ENCODE measurements at places on chromosomes 6 and 20.
A peak's percentile ranks its signal among the peaks of the same experiment; 100 is the strongest.

DNA sequence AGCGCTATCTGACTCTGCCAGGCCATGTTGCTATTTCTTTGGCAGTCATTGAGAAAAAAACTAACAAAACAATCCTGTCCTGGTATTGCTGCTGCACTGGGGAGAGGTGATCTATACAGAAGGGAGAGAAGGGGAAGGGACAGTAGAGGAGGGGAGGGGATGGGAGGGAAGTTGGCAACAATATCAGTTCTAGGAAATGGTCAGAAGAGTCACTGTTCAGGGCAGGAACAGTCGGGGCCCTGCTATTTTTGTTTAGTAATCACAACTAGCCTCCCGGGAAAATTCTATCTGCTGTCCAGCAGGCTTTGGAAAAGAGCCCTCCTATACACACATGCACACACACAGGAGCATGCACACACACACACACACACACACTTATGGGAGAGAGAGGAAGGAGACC lies 142.3 kb upstream of the CARMIL1 start:
- DNase-seq, result no peak

GRCh38 chr6:166862287-166862977 lies 93.9 kb downstream of the RNASET2 start:
- DNase-seq, result peak; percentile 71

- no peak for DNase-seq
These were observed 14.6 kb downstream of the GATA5 start for GRCh38 chr20:62461157-62461556.

GRCh38 chr6:5529733-5530132 lies 268.4 kb downstream of the FARS2 start:
- DNase-seq, result no peak

- no peak for DNase-seq
These were observed 5.9 kb downstream of the HCRTR2 start for GRCh38 chr6:55180258-55180657.

GRCh38 chr20:61611401-61612180 lies 359.5 kb downstream of the CDH4 start:
- DNase-seq, result no peak

GRCh38 chr20:21511485-21511849 lies 2.4 kb downstream of the NKX2-2 start:
- peak; percentile 57 for DNase-seq
